ENCODE measurements at places on chromosomes 4 and X.

DNA sequence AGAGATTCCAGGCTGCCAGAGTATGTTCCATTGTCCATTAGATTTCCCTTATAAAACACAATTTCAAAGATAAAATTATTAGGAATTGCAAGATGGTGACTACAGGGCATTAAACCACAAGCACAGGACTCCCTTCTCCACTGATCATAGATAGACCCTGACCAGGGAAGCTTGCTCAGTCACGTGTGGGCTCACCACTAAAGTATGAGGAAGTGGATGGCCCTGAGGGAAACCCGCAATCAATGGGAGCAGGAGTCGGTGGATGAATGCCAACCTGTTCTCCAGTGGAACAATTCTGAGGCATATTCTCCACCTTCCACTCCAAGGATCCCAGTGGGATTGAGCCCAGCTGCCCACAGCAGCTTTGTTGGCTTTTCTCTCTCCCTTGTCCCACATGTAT, 515.7 kb downstream of the BCOR start:
- DNase-seq, result no peak

- DNase-seq, result peak; percentile 67
These were observed 739 bp downstream of the LARP1B start for GRCh38 chr4:128061566-128062536.

DNA sequence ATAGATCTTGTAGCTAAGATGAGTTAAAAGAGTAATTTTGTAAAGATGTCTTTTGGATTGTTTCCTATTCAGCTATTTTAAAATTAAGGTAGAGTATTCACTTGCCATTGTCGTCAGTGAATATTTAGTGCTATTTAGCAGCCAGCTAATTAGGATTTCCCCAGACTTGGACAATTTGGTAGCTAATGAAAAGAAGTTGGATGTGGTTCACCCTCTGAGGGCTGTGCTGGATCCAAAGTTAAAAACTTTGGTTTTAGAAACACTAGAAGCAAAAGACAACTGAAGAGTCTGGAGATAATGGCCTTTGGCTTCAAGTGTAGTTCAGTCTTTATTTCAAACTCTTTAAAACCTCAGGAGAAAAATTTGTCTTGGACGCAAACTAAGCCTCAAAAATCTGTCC, 41.3 kb downstream of the ATG4A start:
- DNase-seq, result no peak

- DNase-seq, result no peak
These were observed 184.8 kb downstream of the ARHGAP24 start for GRCh38 chr4:85659610-85660218.

- DNase-seq, result no peak
These were observed 39.2 kb downstream of the SGMS2 start for GRCh38 chr4:107863850-107864371.

DNA sequence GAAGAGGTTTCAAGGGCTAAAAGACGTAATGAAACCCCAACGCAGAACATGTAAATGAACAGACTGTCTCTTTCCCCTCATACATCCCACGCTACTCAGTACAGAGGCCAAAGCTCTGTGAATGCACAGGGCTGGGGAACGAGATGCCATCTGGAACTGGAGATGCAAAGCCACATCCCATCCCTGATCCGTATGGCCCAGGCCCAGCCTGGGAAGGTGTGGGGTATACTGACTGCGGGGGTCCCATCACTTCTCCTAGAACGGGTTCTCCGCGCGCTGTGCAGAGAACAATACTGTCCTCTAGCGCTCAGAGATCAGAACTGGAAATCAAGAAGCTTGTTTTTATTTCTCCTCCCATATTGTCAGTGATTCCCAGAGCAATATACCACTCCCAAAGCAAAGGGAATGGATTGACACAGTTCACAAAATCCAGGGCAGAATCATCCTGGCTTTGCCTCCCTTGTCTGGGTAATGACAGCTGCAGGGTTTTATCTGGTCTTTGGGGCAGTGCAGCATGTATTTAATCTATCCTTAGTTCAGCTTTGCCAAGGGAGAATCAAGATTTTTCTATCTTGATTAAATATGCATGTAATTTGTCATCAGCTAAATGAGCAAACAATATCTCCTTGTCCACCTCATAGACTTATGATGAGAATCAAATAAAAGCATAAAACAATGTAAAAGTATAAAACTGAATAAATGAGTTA, 47.3 kb upstream of the TLR3 start:
- DNase-seq, result no peak

- peak; percentile 33 for DNase-seq
These were observed 532 bp downstream of the ZNF827 start for GRCh38 chr4:145937971-145938611.

- no peak for DNase-seq
These were observed 174.3 kb upstream of the SFRP2 start for GRCh38 chr4:153963216-153963615.

DNA sequence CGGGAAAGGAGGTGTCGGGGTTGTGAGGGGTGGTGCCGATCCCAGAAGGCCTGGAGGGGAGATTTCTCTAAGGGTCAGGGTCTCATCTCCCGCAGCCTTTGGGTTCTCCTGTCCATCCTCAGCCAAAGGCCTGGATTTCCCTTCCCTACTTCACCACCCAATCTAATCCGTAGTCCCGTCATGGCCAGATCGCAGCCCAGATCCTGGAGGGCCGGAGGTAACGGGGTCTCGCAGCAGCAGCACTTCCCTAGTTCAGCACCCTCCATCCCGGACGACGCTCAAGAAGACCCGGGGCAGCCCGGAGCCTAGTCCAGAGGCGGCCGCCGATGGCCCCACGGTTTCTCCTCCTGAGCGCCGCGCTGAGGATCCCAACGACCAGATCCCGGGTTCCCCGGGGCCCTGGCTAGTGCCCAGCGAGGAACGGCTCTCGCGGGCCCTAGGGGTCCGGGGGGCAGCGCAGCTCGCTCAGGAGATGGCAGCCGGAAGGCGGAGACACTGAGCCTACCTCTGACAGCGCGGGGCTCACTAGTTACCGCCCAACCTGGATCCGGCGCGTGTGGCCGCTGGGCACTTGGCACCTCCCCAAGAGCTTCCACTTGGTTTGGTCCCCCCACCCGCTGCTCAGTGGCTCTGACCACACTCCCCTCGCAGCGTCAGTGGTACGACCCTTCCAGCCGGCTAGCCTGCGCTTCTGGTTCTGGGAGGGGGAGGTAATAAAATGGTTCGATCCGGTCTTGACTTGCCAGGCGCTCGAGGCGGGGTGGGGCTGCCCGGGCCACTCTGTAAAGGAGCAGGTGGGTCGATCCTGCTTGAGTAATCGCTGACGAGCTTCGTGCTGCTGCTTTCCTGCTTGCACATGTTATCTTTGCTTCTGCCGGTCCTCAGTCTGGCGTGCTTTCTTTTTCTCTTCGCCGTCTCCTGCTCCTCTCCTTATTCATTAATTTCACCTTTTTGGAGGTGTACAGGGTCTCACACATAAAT, 3.6 kb downstream of the MAGIX start:
- DNase-seq, result peak; percentile 62

- DNase-seq, result no peak
These were observed 62.5 kb downstream of the WFS1 start for GRCh38 chr4:6332042-6332668.

DNA sequence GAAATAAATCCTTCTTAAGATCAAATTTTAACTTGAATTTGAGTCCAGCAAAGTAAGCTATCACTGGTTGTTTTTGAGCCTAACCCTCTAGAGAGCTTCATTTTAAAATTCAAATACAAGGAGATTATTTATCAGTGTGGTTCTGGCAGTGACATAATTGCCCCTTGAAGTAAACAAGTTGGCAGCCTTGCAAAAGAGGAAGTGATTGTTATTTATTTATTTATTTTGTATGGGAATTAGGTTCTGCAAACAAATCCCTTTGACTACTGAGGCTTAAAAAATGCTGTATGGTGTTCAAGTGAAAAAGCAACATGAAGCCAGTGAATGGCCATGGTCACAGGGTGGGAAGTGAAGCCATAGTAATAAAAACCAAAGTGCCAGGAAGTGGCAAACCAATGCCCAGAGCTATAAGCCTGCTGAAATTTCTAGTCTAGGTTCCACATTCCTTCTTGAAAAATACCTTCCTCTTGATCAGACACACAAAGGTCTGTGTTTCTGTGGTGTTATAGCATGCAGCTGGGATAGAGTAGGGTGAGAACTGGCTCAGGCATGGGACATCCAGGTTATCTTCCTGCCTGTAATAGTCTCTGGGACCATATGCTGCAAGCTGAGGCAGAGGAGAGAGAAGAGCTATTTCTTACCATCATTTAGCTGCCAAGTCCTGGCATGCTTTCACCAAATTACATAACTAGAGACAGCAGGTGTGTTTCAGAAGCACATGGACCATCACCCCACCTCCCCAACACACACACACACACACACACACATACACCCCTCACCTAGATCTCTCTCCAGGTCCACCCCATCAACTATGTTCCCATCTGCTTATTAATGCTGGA, 47.1 kb upstream of the TSPAN7 start:
- DNase-seq, result no peak

DNA sequence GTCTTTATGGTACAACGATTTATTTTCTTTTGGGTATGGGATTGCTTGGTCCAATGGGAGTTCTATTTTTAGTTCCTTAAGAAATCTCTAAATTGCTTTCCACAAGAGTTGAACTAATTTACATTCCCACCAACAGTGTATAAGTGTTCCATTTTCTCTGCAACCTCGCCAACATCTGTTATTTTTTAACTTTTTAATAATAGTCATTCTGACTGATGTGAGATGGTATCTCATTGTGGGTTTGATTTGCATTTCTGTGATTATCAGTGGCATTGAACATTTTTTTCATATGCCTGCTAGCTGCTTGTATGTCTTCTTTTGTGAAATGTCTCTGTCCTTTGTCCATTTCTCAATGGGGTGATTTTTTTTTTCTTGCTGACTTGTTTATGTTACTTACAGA, 42.8 kb downstream of the UCHL1 start:
- no peak for DNase-seq

- DNase-seq, result peak; percentile 5
These were observed 155.8 kb downstream of the SH2D1A start for GRCh38 chrX:124502166-124502565.

GRCh38 chr4:15106399-15106798, 104.1 kb downstream of the CPEB2 start:
- no peak for DNase-seq

DNA sequence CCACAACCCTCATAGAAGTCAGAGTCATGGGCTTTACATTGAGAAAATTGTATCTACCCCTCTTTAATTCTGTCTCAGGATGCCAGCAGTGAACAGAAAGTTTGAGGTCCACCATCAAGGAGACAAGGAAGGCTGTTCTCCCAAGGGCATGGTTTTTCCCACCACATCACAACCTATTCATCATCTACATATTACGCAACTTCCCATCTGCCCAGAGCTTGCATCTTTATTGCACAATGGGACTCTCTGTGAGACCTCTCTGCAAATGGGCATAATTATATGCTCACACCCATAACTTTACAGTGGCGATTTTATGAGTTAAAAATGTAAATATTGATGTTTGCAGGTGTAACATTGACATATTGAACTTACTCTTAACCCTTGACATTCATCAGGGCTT, 38.9 kb downstream of the PAGE2 start:
- no peak for DNase-seq

DNA sequence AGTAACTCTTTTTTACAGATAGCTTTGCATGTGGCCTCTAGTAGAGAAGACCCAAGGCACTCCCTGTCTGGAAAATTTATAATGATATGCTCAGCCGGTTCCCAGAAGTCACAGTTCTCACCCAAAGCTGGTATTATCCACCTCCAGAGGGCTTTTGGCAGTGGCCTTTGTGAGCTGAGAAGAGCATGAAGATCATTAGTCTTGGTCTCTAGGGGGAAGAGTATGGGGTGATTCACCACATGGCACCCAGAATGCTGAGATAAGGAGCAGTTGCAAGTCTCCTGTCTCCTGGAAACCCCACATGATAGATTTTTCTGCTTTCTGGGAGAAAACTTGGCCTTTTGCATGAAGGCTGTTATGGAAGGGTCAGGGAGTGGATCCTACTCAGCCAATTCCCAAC, 75.4 kb upstream of the PRPS1 start:
- DNase-seq, result no peak

DNA sequence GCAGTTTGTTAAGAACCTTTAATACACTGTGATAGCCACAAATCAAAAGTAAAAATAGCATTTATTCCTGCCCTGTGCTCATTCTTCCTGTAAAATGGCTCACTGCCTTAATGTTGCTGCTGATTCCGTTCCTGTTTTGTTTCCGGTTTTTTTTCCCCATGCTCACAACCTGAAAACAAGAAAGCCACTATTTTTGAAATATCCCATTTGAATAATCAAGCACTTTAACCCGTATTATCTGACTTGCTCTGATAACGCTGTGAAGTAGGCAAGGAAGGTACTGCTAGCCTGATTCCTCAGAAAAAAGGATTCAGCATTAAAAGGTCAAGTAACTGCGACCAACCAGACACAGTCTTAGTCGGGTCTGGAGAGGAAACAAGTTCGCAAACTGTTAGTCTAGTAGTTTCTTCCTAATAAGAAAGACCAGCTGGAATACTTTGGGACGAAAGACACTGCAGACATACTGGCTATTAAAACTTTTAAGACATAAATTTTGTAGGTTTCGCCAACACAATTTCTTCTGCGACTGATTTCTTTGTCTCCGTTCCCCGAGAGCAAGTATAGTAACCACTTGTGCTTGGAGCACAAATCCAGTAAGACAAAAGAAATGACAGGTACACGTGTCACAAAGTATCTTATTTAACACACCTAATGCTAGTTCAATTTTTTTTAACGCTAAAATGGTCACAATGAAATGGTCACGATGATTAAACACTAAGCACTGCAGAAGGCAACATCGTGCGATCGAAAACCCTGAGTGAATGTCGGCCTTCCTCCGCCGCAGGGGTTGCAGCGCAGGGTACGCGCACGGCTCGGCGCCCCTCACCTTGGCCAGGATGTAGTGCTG, 802 bp downstream of the COX18 start:
- peak; percentile 29 for DNase-seq

DNA sequence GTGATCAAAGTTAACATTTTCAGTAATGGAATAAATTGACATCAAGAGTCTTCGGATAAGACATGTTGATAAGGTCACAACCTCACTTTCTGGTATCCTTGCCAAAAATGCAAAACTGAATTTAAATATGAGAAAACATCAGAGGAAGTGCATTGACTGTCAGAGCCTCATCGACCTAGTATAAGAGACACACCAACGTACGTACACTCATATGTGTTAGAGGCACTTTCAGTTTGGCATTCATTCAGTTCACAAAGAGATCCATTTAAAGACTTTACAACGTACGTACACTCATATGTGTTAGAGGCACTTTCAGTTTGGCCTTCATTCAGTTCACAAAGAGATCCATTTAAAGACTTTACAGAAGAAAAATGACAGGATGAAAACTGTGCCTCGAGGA, 280.3 kb downstream of the INPP4B start:
- DNase-seq, result no peak

DNA sequence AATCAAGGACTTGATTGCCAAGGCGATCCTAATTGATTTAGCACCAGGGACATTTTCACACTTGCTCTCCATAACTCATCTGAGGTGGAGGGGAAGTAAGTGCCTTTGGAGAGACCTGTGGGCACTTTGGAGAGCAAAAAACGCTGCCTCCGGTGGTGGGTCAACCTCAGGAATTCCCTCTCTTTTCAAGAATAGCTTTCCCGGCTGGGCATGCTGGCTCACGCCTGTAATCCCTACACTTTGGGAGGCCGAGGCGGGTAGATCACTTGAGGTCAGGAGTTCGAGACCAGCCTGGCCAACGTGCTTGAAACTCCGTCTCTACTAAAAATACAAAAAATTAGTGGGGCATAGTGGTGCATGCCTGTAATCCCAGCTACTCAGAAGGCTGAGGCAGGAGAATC, 49.2 kb downstream of the PRPS1 start:
- DNase-seq, result no peak

Measured in T-helper 2 cell treated with Interferon-gamma antibody and Interleukin-4, amounts not matched to agents 5 μg/mL and 100 μg/mL, for 36 hours (primary cell).